Karpas-422 (cell line): ENCODE measurements at places on chromosomes 1 and 21. TPM values are rescaled to one million over a fixed set of nuclear protein-coding genes. Genes with fewer than 3 reads are reported as not detected.

AKR7A3 gene
- 0.41 and 1.2 TPM in 2 replicates for total RNA-seq

DNA sequence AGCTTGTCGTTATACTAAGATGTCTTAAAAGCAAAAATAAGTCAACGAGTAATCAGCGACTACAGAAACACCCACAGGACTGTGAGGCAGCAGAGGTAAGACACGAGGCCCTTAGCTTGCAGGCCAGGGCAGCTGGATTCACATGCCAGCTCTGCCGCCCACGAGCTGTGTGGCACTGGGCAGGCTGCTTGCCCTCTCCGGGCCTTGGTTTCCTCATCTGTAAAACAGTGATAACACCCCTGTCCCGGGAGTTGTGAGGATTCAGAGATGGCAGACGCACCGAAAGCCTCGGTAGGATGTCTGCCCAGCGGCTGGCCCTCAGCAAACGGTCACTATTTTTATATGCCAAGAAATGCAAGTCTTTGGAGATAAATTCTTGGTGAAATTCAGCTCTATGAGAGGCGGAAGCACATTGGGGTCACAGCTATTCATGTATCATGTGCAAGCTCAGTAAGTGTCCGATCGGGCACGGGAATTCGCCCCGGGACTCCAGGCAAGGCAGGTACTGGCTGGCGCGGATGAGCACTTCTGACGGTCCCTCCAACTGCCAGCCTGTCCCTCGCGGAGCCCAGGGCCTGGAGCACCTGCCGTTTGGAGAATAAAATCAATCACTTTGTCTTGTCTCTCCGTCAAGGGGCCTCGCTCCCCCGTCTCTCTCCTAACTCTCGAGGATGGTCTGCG lies 1.1 kb downstream of the C2CD2 start:
- no peaks in the 10 kb centered on the region for H3K27me3 ChIP-seq
- H3K36me3 ChIP-seq = no peaks in the 10 kb centered on the region
- no peak overlapping the region for H3K4me3 ChIP-seq
- no peaks in the 10 kb centered on the region for H3K4me1 ChIP-seq
- H3K27ac ChIP-seq = no peak overlapping the region

HMGCS2 gene
- total RNA-seq = not detected in 2 replicates

PEX14 gene
- 9.1 and 11.0 TPM in 2 replicates for total RNA-seq

GART gene
- 117 and 119 TPM in 2 replicates for total RNA-seq

DMRTA2 gene
- 0.04 TPM in 1 of 2 replicates, not detected in the other for total RNA-seq

UTS2 gene
- not detected in 2 replicates for total RNA-seq

DNA sequence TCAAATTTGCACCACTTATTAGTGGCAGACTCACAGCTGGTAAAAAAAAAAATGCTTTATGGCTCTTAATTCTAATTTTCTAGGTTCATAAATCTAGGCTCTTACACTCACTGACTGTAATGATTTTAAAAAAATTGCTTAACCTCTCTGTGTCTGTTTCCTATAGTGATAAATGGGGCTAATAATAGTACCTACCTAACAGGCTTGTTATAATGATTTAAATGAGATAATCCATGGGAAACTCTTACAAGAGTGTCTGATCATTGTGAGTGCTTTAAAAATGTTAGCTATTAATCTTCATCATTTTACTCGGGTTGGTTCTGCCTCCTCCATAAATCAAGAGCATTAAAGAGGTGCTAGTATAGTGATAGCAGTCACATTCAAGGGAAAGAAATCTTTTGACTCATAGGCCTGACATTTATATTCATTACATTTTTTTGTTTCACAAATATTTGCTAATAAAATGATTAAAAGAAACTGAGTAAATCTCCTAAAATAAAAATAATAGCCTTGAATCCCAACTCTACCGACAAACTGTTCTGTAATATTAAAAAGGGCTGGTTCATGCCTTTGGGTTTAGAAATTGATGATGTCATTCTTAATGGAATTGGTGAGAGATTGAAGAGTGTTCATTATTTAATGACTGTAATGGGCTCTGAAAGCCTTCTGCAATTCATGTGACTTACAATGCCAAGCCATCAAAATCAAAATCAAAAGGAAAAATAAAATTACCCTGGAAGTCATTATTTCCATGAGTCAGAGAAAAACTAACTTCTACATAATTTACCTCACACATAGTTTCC lies 93.9 kb upstream of the PALMD start:
- H3K4me1 ChIP-seq = peaks cover 5% of the 10 kb centered on the region; the same call in 1 of the 2 replicates
- H3K4me3 ChIP-seq = no peak overlapping the region
- no peaks in the 10 kb centered on the region for H3K27me3 ChIP-seq
- H3K27ac ChIP-seq = no peak overlapping the region
- H3K36me3 ChIP-seq = no peaks in the 10 kb centered on the region
- no peak for DNase-seq

DNA sequence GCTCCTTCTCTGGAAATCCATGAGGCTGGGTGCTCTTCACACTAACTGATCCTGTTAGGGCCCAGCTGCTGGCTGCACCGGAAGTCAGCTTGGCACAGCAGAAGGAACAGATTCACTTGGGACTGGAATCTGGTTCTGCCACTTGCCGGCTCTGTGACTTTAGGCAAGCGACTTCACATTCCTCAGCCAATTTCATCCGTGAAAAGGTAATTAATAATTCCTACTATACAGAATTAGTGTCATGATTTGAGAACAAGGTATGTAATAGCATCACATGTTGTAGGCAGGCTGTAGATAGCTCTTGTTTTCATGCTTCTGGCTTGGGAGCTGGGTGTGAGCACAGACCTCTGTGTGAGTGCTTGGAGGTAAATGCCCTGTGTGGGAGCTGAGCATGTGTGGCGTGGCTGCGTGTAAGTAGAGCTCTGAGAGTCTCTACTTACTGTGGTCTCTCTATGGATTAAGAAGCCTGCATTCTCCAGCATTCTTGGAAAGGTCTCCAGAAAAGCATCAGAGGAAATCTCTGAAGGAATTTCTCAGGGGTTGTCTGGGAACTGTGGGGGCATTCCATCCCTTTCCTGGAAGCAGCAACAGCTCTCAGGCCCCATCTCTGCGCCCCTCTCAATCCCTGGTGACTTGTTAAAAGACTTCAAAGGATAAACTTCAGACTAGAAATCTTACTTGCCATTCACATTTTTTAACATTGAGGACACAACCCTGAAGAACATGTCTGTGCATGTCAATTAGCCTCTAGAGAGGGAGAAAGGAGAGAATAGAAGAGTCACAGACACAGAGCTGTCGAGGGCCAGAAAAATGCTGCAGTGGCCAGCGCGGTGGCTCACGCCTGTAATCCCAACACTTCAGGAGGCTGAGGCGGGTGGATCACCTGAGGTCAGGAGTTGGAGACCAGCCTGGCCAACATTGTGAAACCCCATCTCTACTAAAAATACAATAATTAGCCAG lies 47.7 kb upstream of the PPM1J start:
- no peak for DNase-seq
- H3K36me3 ChIP-seq = no peaks in the 10 kb centered on the region
- H3K27me3 ChIP-seq = no peaks in the 10 kb centered on the region

- no peak overlapping the region for H3K27ac ChIP-seq
- peaks cover 33% of the 10 kb centered on the region for H3K4me1 ChIP-seq
- no peak for DNase-seq
- no peaks in the 10 kb centered on the region for H3K27me3 ChIP-seq
- no peak overlapping the region for H3K4me3 ChIP-seq
Measured at GRCh38 chr1:54358503-54359168, 47.6 kb downstream of the SSBP3 start.

FAM151A gene
- not detected in 2 replicates for total RNA-seq

DNA sequence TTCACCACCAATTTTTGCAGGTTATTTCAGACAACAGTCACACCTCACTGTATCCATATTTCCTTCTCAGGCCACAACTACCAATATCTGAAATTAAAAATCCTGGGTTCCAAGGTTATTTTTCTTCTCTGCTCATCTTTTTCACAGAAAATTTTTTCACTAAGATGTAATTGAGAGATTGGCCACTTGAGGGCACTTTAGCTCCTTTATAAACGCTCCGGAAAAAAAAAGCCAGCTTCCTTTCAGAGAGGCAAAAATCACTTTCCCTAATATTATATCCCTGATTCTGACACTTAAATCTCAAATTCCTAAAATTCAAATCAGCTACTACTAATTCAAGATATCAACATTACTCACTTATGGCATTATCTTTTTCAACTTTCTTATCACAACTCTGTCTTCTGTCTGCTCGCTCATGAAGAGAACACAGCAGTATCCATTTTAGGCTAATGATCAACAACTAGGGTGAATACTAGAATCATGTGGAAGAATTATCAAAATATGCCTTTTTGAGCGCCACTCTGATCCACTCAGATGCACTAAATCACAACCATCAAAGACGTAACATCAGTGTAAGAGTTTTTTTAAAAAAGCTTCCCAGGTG lies 101.4 kb upstream of the RGS1 start:
- H3K4me1 ChIP-seq = peaks cover 18% of the 10 kb centered on the region
- no peak overlapping the region for H3K27ac ChIP-seq
- no peaks in the 10 kb centered on the region for H3K36me3 ChIP-seq
- H3K4me3 ChIP-seq = no peak overlapping the region
- peak; percentile 84 for DNase-seq
- H3K27me3 ChIP-seq = no peaks in the 10 kb centered on the region

- peaks cover 2% of the 10 kb centered on the region for H3K4me1 ChIP-seq
- no peak for DNase-seq
- H3K27me3 ChIP-seq = no peaks in the 10 kb centered on the region
- H3K27ac ChIP-seq = no peak overlapping the region
- H3K4me3 ChIP-seq = no peak overlapping the region
- no peaks in the 10 kb centered on the region for H3K36me3 ChIP-seq
Measured at GRCh38 chr1:245946905-245947304, 560.2 kb downstream of the SMYD3 start.

DNA sequence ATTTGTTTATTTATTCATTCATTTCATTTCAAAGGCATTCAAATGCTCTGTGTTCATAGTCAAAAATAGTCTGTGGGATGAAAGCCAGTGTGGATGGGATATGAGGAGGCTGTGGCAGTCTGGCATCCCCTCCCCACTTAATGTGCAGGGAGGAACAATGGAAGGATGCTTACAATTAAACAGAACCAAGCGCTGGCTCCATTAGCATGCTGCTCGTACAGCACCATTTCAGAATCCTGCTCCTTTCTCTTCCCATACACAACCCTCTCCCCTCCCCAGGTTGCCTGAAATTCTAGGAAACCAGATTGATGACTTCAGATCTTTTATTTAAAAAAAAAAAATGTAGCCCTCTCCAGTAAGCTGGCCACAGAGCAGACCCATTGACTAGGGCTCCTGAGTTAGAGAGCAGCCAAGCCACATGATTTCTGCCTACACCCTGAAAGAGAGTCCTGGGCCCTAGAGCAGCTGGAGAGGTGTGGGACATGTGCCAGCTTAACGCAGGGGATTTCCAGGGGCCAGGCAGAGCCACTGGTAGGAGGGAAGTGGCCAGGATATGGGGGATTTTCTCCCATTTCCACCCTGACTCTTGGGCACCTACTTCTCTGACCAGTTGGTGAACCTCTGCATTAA lies 205.2 kb downstream of the ASTN1 start:
- H3K27me3 ChIP-seq = no peaks in the 10 kb centered on the region
- H3K4me3 ChIP-seq = no peak overlapping the region
- H3K27ac ChIP-seq = no peak overlapping the region

LAMC2 gene
- not detected in 2 replicates for total RNA-seq
